ENCODE measurements at places on chromosomes 12 and 14. TPM values are rescaled to one million over a fixed set of nuclear protein-coding genes. Genes with fewer than 3 reads are reported as not detected.

DNA sequence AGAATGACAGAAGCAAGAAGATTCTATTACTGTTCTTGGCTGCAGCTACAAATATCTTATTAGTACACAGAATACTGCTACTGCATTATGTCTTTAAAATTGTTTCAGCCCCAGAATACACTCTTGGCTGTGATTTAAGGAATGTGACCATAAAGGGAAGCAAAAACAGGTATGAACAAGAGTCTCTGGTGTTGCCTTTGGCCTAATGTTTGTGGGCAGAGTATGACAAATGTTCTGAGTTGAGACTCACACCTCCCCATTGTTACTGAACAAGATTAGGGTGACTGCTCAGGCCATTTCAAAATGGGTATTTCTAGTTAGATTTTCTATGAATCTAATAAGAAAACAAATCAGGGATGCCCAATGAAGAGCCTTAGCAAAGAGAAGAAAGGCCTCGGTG lies 28.5 kb downstream of the TTC6 start:
- no peak for DNase-seq
- no peak overlapping the region for H3K4me3 ChIP-seq
- H3K27ac ChIP-seq, result no peak overlapping the region
- peaks cover 23% of the 10 kb centered on the region for H3K4me1 ChIP-seq

GRCh38 chr12:9118158-9118557 lies 2.4 kb upstream of the A2M start:
- H3K4me1 ChIP-seq, result peaks cover 16% of the 10 kb centered on the region
- no peaks in the 10 kb centered on the region for H3K36me3 ChIP-seq
- no peak for DNase-seq
- no peak overlapping the region for H3K4me3 ChIP-seq
- no peak overlapping the region for H3K27ac ChIP-seq

The KLRF1 gene
- not detected for total RNA-seq

- peaks cover 57% of the 10 kb centered on the region for H3K4me1 ChIP-seq
- no peak overlapping the region for H3K27ac ChIP-seq
- H3K27me3 ChIP-seq, result no peaks in the 10 kb centered on the region
- peaks cover 33% of the 10 kb centered on the region for H3K36me3 ChIP-seq
- no peak for DNase-seq
Measured at GRCh38 chr12:3161861-3162260, 84.7 kb downstream of the TSPAN9 start.

- H3K27me3 ChIP-seq, result no peaks in the 10 kb centered on the region
- H3K27ac ChIP-seq, result no peak overlapping the region
- no peak for DNase-seq
- no peaks in the 10 kb centered on the region for H3K4me1 ChIP-seq
- no peak overlapping the region for H3K4me3 ChIP-seq
Measured at GRCh38 chr12:16583969-16584745, 21.8 kb downstream of the LMO3 start.

The THAP2 gene
- 4.2 TPM for total RNA-seq

- peaks cover 12% of the 10 kb centered on the region for H3K27me3 ChIP-seq
- DNase-seq, result no peak
- H3K36me3 ChIP-seq, result peaks cover 14% of the 10 kb centered on the region
- no peak overlapping the region for H3K4me3 ChIP-seq
- H3K27ac ChIP-seq, result no peak overlapping the region
- peaks cover 6% of the 10 kb centered on the region for H3K4me1 ChIP-seq
Measured at GRCh38 chr12:47725893-47726292, 603 bp upstream of the ENDOU start.

GRCh38 chr14:24481622-24482324 lies 26.3 kb downstream of the CMA1 start:
- H3K27ac ChIP-seq, result no peak overlapping the region
- H3K4me3 ChIP-seq, result no peak overlapping the region
- H3K4me1 ChIP-seq, result peaks cover 3% of the 10 kb centered on the region
- peak; percentile 71 for DNase-seq
- peaks cover 7% of the 10 kb centered on the region for H3K36me3 ChIP-seq

DNA sequence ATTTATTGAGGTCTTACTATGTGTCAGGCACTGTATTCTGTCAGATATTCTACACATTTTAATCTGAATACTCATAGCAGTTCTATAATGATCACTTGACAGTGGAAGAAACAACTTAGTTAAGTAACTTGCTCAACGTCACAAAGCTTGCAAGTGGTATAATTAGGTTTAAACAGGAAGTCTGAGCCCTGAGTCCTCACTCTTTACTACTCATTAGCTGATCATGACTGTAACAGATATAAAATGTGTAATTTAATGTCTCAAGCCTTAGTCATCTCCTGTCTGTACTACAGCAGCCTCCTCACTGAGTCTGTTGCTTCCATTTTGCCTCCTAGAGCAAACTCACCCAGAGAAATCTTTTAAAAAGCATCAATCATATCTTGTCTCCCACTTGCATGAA lies 38.9 kb downstream of the PPP4R4 start:
- no peaks in the 10 kb centered on the region for H3K4me1 ChIP-seq
- no peak for DNase-seq
- H3K36me3 ChIP-seq, result no peaks in the 10 kb centered on the region
- no peak overlapping the region for H3K4me3 ChIP-seq
- peaks cover 2% of the 10 kb centered on the region for H3K27me3 ChIP-seq
- H3K27ac ChIP-seq, result no peak overlapping the region

The GYS2 gene
- total RNA-seq, result 0.08 TPM

The SLC7A7 gene
- 15.0 TPM for total RNA-seq

DNA sequence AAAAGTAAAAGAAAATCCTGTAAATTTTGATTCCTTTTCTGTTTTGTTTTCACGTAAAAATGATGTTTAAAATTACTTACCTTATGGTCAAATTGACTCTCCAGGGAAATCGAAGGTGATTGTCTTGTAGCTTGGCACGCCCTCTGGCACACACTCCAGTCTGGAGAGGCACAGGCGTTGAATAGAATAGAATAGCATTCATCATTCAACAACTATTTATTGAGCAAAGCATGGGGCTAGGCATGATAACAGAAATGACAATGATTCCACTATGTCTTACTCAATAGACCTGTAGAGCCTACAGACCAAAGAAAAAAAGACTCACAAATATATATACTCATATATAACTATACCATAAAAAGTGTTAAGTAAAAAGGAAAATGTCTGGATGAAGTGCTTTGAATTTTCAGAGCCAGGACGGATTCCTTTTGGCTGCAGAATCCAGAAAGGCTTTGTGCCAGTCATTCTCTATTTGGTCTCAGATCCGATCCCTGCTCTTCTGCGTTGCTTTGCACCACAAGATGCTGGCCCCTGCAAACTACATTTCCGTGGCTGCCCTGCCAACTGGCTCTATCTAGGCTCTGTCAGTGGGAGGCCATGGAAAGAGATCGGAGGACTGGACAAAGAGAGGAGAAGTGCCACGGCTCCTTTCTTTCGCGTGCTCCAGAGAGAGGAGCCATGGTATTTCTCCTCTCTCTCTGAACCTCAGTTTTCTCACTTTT lies 231.8 kb downstream of the CRADD start:
- no peak for DNase-seq
- H3K36me3 ChIP-seq, result no peaks in the 10 kb centered on the region
- H3K27ac ChIP-seq, result no peak overlapping the region
- no peak overlapping the region for H3K4me3 ChIP-seq

The DNAH10 gene
- 1.2 TPM for total RNA-seq

GRCh38 chr12:25328072-25328712 lies 77.5 kb upstream of the KRAS start:
- H3K27ac ChIP-seq, result no peak overlapping the region
- H3K4me3 ChIP-seq, result no peak overlapping the region
- DNase-seq, result no peak
- no peaks in the 10 kb centered on the region for H3K4me1 ChIP-seq

The SYNE3 gene
- total RNA-seq, result 0.62 TPM

The SALL2 gene
- 38.4 TPM for total RNA-seq

DNA sequence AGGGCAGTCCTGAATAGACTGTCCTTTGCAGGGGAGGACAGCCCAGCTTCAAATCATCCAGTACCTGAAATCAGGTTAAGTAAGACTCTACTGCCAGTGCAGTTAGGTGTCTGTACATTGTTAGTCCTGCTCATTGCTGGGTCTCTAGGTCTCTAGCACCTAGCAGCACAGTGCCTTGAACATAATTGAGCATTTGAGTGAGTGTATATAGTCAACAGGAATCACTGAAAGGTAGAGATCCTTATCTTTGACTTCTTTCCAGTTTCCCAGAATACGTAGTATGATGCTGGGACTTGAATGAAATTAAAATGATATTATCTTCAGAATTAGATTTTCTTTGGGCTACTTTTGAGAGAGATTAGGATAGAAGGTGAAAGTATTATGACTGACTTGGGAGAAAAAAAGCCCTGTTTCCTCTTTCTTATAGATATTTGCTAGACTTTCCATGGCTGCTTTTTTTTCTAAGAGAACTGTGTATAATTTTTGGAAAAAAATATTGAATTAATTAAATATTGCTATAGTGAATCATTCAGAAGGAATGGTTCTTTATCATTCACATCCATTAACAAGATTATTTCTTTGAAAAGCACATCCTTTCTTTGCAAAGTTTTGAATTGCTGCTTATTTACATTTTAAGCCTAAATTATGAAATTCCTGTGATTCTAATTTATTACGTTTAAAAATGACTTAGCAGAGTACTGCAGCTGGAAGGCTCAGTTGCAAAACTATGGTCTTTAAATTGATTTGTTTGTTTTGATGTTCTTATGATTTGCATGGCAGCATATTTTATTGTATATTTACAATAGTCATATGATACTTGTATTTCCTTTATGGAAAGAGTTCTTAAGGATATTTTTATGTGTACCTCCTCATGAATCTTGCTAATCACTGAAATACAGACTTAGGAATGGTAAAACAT lies 51.6 kb downstream of the PPP4R4 start:
- peaks cover 21% of the 10 kb centered on the region for H3K4me1 ChIP-seq
- no peak overlapping the region for H3K27ac ChIP-seq
- H3K4me3 ChIP-seq, result no peak overlapping the region
- no peaks in the 10 kb centered on the region for H3K27me3 ChIP-seq
- no peak for DNase-seq

The CLEC6A gene
- not detected for total RNA-seq

DNA sequence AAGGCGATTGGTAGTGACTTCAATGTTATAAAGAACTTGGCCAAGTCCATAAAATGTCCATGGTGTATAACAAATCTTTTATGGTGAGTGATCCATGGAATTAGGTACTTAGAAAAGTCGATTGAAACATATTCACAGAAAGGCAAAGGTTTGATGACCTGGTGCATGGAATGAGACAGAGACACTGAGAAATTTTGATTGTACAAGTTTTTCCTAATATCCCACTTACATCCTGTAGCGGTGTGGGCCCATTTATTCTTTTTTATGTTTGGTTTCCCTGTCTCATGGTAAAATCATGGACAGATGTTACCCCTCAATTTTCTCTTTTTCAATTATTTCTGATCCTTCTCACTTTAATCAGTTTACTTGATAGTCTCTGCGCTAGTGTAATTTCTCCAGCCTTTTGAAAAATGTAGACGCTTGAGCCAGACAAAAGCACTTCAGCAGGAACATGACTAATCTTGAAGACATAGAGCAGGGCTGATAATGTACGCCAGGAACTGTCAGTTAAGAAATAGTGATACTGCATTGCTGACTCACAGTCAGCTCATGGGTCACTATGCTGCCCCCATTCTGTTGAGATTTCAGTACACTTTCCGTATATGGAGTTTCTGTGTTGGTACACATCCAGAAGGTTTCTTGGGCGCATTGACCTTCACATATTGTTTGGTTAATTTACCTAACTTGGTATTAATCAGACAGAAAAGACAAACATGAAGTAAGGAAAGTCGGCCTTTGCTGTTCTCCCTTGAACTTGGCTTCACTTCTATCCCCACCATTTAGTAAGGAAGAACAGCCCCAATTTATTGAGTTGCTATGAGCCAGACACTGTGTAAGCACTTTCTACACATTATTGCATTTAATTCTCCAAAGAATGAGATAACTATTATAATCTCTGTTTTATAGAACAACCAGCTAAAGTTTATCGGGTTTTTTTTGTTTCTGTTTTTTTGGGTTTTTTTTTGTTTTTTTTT lies 841.7 kb downstream of the DIO2 start:
- peaks cover 2% of the 10 kb centered on the region for H3K27me3 ChIP-seq
- no peak overlapping the region for H3K4me3 ChIP-seq
- no peaks in the 10 kb centered on the region for H3K4me1 ChIP-seq
- H3K27ac ChIP-seq, result no peak overlapping the region
